ENCODE measurements at places on chromosomes 11 and 22.
A peak's percentile ranks its signal among the peaks of the same experiment; 100 is the strongest.

- peak; percentile 50 for DNase-seq
These were observed 17.1 kb upstream of the TOLLIP start for GRCh38 chr11:1326435-1327063.

DNA sequence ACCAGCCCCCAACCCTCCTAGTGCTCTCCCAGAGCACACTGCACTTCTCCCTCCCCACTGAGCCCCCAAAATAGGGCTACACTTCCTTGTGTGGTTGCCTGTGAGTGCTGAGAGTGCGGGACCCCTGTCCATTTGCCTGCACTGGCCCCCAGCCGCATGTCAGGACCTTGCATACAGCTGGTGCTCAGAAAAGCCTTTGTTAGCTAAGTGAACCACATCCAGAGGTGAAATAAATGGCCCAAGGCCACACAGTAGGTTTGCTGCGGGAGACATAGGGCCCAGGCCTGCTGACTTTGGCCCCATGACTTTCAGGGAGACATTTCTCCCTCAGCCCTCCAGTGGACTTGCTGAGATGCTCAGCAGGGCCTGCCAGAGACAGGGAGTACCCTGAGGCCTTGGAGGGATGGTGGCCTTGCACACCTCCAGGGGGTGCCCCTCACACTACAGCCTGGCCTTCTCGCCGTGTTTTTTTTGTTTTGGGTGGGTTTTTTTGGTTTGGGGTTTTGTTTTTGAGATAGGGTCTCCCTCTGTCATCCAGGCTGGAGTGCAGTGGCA, 10.2 kb downstream of the SSTR3 start:
- no peak for DNase-seq

DNA sequence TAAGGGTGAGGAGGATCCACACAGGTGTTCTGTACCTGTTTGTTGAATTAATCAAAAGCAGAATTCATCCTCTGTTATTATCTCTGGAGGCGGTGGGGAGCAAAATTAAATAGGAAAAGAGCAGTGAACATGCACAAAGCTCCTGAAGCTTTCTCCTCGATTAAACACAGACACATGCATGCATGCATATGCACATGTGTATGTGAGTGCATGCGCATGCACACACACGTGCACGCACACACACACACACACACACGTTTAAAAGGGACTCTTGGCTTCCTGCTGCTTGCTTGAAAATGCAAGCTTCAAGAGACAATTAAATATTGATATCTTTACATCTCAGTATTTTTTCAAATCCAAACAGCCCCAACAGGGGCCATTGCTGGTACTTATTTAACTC, 462.1 kb downstream of the BUD13 start:
- DNase-seq = no peak

DNA sequence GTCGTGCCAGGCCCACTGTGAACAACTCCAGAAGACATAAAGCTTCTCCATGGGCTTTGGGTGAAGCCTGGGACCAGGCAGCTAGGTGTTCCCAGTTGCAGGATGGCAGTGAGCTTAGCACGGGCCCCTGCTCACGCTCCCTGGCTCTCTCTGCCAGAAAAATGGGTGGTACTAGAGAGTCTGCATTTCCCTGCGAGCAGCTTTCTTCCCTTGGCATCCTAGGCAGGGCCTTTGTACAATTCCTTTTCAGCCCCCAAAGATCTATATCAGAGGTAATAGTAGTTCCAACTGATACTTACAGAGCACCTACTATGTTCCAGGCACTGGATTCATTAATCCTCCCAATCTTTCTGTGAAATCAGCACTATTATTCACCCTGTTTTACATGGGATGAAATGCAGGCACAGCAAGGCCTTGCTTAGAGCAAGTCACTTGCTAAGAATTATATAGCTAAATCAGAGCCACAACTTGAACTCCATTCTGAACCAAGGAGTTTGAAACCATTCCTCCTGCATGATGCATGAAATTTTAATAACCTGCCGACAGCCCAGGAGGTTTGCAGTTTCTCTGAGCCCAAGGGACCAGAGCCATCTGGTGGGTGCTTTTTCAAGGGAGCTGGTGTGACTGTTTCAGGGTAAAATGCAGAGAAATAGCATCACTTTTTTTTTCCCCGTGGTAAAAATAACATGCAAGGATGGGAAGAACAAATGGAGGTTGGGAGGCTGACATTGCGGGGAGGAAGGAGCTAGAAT, 22.7 kb downstream of the NAV2 start:
- peak; percentile 69 for DNase-seq

DNA sequence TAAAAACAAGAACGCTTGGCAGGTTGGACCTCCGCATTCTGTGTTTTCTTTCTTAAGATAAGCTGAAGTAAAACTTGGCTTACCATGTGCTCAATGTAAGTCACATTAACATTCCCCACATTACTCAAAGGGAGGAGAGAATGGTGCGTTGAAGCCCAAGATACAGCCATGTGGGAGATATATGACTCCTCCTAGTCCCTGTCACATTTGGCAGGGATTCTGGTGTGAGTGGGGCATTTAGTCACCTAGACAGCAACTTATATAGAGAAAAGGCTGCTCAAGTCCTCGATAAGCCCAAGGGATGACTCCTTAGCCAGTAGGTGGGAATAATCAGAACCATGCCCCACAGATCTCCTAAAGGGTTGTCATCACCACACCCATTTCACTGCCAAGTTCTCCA, 4.6 kb downstream of the PRSS23 start:
- DNase-seq = no peak

DNA sequence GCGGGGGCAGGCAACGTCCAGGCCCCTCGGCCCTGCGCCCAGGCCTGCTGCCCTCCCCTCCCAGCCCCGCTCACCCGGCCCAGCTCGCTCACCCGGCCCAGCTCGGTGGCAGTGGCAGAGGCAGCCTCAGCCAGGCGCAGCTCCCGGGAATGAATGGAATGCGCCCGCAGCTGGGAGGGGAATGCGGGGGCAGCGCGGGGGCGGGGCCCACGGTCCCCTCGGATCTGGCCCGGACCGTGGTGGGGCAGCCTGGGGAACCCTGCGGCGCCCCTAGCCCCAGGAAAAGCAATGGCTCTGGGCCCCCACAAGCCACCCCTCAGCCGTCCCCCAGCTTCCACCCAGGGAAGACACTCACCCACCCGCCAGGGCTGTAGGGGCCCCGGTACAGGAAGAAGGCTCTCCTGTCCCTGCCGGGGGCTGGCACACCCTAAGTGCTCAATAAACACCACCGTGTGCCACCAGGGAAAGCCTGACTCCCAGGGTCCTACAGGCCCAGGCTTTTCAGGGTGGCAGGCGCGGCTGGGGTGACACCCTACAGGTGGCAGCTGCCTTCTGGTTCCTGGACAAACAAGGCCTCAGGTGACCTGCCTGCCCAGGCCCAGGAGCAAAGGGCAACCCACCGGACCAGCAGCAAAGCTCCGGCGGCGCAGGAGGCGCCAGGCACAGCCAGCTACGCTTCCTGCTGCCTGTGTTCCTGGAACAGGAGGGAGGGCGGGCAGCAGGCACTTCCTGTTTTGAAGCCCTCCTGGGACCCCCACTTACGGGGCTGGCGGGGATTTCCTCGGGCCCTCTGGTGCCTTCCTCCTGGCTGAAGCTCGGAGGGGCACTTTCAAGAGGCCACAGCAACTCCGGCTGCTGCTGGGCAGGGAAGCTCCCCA, 13.8 kb downstream of the PLXNB2 start:
- DNase-seq = peak; percentile 85

DNA sequence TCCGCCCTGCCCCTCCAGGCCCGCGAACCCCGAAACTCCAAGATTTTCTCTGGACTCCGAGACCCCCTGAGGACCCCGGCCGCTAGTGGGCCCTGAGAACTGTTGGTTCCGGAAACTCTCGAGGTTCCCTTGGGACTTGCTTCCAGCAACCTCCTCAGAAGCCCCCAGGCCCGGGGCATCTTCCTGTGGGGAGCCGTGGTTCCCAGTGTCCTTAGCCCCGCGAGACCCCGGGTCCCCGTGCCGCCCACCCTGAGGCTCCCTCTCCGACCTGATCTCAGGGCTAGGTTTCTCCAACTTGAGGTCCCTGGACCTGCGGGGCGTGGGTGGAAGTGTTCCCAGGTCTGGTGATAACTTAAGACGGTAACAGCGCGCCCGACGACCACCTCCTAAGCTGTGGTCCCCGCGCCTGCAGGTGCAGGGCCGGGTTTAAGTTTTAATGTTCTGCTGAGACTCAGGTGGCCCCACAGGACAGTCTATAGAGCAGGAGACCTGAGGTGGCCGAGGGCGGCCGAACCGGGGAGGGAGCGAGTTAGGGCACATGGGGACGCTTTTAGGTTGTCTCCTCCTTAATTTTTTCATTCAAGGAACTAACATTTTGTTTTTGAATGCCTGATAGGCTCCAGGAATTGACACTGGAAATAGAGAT, 720 bp downstream of the FAM118A start:
- no peak for DNase-seq

DNA sequence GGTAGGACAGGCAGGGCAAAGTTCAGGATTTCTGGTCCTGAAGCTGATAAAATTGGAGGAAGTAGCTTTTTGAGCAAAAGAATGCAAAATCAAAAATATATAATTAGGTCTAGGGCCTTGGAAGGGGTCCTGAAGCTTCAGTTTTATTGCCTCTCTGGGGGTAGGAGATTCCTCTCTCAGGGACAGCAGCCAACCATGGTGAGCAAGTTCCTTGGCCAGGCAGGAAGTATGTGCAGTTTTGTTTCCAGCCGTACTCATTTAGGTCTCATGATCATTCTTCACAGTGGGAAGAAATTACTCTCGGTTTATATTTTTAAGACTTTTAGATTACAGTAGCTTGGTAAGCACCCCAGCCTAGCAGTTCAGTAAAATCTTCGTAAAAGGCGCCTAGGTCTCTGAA, 2.9 kb upstream of the RAB38 start:
- DNase-seq = peak; percentile 34

- peak; percentile 32 for DNase-seq
These were observed 63.7 kb downstream of the MAML2 start for GRCh38 chr11:96279018-96279895.

GRCh38 chr11:15499674-15500073, 385.0 kb downstream of the INSC start:
- no peak for DNase-seq

GRCh38 chr22:45968003-45968650, 8.8 kb downstream of the WNT7B start:
- no peak for DNase-seq

DNA sequence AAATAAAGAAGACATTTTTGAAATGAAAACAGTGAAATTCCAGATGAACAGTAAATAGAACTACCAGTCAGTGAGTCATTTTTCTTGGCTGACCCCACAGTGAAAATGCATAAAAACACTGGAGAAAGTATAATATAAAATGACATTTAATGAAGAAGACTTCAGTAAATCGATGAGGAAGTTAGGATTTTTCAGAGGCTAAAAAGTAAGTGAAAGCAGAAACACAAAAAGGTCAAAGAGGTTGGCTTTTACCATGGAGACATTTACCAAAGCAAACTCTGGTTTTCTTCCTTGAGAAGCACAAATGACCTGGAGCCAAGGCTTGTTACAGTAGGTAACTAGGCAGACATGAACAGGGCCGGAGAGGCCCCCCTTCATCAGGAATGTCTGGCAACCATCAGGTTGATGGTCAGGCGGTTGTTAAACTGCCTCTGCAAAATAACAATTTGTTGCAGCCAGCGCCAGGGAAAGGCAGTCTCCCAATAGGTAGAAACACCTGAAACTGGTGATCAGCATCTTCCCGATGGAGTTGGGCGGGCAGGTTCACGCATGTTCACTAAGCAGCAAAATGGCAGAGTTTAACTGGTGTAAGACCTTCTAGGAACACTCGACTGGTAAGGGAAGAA, 16.7 kb upstream of the TMEM123 start:
- peak; percentile 29 for DNase-seq

DNA sequence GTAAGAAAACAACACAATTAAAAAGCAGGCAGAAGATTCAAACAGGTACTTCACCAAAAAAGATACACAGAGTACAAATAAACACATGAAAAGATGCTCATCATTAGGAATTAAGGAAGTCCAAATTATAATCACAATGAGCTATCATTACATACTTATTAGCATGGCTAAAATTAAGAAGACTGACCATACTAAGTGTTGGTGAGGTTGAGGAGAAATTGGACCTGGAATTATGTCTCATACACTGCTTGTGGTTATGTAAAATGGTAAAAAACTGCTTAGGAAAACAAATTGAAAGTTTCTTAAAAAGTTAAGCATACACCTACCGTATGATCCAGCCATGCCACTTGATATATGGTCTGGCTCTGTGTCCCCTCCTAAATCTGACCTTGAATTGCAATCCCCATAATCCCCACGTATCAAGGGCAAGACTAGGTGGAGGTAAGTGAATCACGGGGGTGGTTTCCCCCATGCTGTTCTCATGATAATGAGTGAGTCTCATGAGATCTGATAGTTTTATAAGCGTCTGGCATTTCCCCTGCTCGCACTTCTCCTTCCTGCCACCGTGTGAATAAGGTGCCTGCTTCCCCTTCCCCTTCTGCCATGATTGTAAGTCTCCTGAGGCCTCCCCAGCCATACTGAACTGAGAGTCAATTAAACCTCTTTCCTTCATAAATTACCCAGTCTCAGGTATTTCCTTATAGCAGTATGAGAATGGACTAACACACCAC, 4.8 kb downstream of the SAAL1 start:
- DNase-seq = no peak

GRCh38 chr11:60771879-60772525, 13.1 kb upstream of the MS4A10 start:
- DNase-seq = no peak
